ENCODE measurements at places on chromosomes 5 and 9.

DNA sequence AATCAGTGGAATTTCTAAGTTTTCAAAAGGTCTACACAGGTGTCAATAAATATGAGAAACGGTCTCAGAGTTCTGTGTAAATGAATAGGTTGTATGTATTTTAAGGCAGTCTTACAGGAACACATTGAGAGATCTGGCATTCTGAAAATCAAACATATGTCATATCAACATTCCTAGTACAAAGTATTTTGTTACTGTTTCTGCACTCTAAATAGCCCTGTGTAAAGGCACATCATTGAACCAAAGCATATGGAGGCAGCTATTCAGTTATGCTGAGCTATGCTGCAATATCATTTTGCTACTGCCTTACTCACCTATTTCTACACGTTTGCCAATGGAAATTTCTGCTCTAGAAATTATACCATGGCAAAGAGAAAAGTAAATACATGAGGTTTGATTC, 379.1 kb downstream of the KIAA0825 start:
- DNase-seq: no peak

- DNase-seq: no peak
Observed at GRCh38 chr9:106883626-106884190, 20.7 kb downstream of the ZNF462 start.

DNA sequence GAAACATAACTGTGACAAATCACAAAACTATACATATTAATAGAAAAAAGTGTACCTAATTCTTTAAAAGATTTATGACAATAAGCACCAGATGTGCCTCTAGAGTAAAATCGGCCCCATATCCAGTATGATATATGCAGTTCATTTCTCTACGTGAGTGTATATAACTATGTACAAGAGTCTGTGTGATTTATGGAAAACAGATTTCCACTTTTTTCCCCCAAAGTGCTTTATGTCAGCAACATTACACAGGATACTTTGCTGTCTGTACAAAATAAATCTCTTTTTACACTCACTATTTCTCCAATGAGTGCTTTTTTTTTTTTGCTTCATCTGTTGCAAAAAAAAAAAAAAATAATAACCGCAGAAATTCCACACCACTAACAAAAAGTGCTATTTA, 298.8 kb upstream of the RFX3 start:
- no peak for DNase-seq

GRCh38 chr5:66306105-66306843, 162.2 kb downstream of the SREK1 start:
- no peak for DNase-seq

- no peak for DNase-seq
Observed at GRCh38 chr5:160398806-160399205, 1.0 kb downstream of the FAM200C start.

DNA sequence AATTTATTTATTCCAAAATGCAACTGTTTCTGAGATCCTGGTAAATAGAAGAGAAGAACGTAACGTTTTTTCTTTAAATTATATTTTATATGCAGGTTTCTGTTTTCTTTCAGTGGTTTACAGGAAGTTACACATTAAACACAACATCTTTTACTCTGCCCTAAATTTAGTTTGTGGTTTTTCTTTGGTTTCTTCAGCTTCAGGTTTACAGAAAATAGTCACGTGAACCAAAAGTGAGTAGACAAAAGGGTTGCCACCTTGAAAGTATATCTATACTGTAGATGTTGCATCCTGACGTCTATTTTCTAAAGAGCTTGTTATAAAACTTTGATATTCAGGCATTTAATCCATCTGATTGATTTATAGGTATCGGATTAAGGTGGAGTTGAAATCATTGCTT, 1236.6 kb downstream of the MAT2B start:
- DNase-seq: no peak

GRCh38 chr9:92140754-92141143, 25.5 kb upstream of the SPTLC1 start:
- DNase-seq: no peak

DNA sequence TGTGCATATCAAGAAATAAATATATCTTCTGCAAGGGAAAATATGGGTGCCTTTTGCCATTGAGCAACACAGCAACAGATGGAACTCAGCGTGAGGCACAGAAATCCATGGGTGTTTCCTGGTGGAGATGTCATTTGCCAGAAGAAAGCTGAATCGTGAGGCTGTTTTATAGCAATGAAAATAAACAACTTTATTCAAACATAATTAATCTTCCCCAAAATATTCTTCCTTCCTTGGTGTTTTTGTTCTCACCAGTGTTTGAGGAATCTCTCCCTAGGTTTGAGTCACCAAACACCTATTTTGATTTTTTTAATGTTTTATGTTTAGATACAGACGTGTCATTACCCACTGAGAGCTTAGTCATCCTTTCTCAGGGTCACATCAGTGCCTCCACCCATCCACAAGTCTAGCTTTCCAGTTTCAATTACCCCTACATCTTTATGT, 65.8 kb upstream of the PAPPA start:
- no peak for DNase-seq

GRCh38 chr9:3865141-3865772, 339.5 kb upstream of the RFX3 start:
- no peak for DNase-seq

- DNase-seq: no peak
Observed at GRCh38 chr9:109910671-109911518, 130.9 kb downstream of the PALM2AKAP2 start.

- DNase-seq: no peak
Observed at GRCh38 chr9:71098801-71099200, 22.6 kb downstream of the TRPM3 start.

DNA sequence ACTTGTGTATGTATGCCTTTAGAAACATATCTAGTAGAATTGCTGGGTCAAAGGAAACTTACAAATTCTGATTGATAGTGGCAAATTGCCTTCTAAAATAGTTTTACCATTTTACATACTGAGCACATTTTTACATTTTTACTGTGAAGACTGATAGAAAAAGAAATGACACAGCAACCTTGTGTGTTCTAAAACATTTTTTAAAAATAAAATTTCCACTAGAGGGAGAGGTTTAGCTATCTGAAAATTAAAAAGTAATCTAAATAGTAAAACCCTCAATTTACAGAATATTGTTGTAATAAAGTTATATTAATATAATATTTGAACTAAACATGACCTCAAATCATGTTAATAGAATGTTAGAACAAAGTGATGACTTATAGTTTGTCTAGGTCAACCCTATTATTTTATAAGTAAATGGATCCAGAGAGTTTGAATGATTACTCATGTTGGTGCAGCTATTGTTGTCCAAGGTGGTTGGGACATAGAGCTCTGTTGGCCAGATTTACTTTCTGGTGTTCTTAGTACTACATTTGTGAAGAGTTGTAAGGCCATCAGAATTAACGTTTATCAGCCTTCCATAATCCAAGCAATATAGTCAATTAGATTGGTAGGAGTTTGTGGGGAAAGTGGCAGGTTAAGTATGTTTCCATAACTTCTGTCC, 17.2 kb downstream of the CENPP start:
- DNase-seq: no peak

Measured in activated effector memory CD4-positive, alpha-beta T cell treated with anti-CD3 and anti-CD28 coated beads, Interleukin-2, amount 50 U/mL, for 16 hours (primary cell).